Ureter (tissue), 1 donor: ENCODE measurements at places on chromosomes 4 and X. TPM values are rescaled to one million over a fixed set of nuclear protein-coding genes. Genes with fewer than 3 reads are reported as not detected.

The SNX12 gene
- 82.4 TPM for total RNA-seq

DNA sequence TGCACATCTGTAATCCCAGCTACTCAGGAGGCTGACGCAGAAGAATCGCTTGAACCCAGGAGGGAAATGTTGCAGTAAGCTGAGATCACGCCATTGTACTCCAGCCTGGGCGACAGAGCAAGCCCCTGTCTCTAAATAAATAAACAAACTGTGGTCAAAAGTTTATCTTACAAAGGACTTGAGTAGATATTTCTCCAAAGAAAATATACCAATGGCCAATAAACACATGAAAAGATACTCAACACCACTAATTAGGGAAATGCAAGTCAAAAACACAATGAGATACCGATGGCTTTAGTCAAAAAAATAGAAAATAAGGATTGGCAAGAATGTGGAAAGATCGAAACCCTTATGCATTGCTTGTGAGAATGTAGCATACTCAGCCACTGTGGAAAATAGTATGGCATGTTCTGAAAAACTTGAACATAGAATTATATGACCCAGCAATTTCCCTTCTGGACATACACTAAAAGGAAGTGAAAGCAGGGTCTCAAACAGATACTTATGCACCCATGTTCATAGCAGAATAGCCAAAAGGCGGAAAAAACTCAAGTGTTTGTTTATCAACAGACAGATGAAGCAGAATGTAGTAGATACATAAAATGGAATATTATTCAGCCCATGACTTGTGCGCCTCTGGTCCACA, 2.0 kb upstream of the CFAP97 start:
- DNase-seq, result no peak

DNA sequence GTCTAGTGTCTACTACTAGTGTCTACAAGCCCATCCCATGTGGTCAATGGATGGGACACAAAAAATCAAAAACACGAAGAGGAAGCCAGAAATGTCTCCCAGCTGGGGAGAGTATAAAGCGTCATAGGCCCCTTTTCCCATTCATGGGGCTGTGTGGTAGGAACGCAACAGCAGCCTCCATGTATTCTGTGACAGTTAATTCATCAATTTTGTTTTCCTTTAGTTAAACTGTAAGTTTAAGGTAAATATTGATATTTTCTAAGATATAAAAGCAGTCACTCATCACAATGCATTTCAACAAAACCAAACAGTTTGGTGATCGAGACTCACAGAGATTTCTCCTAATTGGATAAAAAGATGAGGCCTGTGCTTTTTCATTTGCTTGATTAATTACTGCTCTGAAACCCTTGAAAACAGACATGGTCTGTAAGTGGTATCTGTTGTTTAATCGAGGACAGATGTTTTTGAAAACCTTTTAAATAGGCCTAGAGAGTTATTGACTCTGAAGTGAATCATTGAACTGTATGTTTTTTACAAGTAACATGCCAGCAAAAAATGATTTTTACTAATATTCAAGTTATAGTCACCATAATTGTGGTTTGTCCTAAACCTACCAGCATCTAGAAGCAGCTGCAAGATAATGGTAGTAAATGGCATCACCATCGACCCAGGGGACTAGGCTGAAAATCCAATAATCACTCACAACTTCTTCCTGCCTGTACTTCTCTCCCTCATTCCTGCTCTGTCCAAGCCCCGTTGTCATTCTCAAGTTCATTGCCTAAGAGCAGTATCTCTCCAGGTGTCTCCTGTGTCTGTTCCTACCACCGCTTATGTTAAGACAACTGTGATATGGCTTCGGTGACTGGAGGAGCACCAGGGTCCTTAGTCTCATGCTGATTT, 87.7 kb upstream of the SHISA3 start:
- DNase-seq, result no peak

The TCEAL5 gene
- 1.1 TPM for total RNA-seq

The CXXC4 gene
- 1.4 TPM for total RNA-seq

The ERCC6L gene
- total RNA-seq, result 0.26 TPM

The WDR17 gene
- total RNA-seq, result 5.5 TPM

- DNase-seq, result no peak
These were observed 260.3 kb downstream of the PPP3CA start for GRCh38 chr4:101086801-101087586.

DNA sequence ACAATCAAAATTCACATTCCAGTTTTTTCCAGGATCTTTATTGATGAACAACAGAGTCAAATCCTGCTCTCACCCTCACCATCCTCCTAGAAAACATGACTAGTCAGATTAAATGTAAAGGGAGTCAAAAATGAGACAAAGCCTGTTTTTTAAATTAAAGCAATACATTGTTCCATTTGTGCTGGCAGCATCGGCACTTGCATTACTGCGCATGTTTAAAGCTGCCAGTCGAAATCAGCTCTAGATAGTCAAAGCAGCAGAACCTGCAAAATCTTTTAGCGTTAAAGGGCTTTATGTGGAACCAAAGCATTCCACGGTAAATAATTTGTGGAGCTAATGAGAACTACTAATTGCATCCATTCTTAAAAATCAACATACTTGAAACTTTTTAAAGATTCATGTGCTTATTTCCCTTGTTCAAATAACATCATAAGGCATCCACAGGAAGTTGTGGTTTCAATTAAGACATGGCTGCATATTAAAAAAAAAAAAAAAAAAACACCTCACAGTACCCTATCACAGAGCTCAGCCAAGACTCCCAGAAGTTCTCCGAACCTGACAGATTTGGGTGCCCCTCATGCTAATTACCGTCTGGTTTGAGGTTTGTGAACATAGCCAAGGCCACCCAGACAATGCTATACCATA, 82.2 kb downstream of the SH3KBP1 start:
- no peak for DNase-seq

DNA sequence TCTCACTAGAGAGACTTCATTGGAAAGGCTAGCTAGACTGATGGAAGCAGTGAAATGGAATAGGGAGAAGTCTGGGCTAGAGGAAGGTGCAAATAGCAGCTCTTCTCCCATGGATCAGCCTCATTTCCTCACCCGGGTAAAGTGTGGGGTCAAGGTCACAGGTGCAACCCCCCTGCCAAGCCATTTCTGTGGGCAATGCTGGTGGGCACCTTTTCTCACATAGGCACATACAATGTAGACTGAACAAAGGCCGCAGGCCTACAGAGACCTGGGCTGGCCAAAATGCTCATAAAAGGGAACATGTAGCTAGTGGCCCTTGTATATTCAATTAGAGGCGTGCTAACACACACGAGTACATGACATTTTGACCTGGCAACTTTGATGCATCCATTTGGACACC, 71.5 kb upstream of the EFNB1 start:
- no peak for DNase-seq

The GLRA2 gene
- total RNA-seq, result not detected

The XPNPEP2 gene
- 6.0 TPM for total RNA-seq

The DGAT2L6 gene
- total RNA-seq, result not detected

DNA sequence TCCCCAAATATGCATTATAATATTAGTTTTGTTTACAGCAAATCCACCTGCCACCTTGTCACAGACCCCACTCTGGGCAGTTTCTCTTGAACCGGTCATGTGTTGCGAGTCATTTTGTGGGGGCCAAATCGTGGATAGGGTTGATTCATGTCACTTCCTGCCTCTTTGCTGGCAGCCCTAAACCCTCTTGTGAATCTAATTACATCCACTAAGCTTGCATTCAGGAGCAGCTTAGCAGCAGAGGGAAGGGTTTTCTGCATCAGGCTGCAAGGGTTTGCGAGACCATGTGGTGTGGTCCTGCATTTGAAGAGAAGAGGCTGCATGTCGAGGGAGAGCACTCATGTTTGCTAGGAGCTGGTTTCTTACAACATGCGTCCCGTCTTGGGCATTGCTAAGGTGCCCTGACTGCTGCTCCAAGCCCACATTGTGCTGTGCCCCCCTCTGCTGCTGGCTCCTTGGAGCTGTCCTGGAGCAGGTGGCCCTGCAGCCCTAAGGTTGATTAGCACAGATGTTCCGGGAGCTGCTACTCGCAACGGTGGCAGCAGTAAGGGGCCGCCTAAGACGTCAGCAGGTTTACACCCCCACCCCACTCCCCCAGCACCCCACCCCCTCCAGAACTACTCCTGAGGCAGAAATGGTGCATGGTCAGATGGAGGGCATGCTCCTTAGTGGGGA, 88.9 kb upstream of the CLDN34 start:
- DNase-seq, result no peak

- DNase-seq, result no peak
These were observed 350.0 kb downstream of the SLC7A11 start for GRCh38 chr4:137892134-137892533.

DNA sequence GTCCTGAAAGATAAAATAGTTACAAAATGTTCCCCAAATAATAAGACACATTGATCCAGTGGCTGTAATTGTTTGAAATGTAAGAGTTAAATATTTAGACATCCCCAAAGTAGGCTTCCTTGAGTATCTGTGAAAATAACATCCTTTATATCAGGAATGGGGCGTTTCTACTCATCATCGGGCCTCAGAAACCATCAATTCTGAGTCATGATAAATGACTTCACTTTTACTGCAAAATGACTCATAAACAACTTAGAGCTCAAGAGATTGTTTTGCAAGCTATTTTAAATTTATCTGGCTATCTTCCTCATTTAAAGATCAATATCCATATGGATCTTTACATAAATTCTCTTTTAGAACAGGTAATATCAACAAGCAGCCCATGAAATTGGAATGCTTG, 369.4 kb upstream of the CNKSR2 start:
- no peak for DNase-seq

DNA sequence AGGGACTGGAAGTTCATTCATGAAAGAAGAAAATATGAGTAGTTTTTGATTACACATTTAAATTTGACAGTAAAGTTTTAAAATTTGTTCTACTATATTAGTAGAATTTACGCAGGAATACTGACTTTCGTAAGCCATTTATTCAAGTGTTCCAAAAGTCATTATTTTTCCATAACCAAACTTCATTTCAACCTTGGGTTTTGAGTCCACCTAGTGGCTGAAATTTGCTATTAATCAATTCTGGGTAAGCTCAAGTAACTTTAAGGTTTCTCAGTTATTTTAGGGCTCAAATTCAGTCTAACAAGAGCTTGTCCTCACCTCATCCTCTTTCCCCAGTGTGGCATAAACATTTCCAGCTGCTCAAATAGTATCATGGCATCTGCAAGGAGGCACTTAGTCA, 175.4 kb downstream of the SH3BGRL start:
- DNase-seq, result no peak

DNA sequence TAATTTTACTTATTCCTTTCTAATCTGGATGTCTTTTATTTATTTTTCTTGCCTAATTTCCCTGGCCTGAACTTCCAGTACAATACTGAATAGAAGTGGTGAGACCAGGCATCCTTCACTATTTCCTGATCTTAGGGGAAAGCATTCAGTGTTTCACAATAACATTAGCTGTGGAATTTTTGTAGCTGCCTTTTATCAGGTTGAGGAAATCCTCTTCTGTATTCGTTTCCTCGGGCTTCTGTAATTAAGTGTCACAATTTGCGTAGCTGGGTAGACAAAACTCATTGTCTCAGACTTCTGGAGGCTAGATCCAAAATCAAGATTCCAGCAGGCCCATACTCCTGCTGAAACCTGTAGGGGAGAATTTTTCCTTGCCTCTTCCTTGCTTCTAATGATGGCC, 598.4 kb upstream of the FTHL17 start:
- DNase-seq, result no peak

The CT55 gene
- not detected for total RNA-seq

The KLKB1 gene
- 1.2 TPM for total RNA-seq

DNA sequence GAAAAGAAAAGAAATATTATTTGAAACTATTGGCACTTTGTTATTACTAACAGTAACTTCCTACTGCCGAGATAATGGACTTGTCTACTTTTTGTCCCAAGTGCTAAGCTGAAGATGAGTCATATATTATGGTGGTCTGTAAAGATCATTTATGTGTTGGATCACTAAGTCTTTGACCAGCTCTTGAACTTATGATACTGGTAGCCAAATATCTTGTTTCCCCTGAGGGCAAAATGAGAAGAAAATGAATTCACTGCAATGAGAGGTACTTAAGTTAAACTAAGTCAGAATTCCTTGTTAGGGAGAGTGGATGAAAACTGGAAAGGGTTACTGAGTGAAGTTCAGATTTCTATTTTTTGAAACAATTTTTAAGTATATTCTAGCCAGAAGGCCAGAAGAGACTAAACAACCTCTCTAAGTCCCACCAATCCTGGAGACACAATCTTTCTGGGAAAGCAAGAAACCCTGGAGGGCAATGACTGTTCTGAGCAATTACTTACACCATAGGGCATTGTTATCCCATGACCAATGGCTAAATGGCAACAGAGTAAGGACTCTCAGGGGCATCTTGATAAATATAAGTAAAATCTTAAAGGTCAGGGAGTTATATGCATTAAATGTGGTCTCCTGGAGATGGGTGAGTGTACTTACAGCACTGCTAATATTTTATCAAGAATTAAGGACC, 287.7 kb downstream of the STIM2 start:
- no peak for DNase-seq

DNA sequence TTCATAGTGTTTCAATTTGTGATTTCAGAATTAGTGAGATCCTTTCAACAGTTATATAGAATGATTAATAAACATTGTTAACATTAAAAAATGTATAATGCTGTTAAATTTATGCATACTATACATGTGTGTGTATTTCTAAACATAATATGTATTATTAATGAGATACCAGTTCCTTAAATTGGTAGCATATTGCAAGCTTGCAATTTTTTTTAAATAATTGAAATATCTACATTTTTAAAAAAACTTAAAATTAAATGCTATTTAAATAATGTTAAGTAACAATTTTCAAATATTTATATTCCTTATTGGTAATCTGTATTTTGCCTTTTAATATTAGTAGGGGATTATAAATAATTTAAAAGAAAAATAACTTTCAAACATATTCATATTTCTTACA, 1479.5 kb upstream of the PCDH7 start:
- no peak for DNase-seq

DNA sequence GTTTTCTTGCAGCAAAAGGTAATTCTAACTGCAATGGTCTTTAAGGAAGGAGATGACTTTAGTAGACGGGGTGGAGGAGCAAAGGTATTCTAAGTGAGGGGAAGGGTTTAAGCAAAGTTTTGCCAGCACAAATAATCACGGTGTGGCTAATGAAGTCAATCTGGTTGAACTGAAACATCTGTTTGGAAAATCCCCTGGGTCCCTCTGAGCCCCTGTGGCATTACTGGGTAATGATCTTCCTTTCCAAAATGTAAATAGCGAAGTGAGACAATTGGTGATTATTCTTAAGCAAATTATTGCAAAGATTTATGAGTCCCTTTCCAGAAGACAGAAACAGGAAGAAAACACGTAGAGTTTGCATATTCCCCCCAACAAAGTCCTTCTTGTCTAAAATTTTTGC, 47.2 kb downstream of the FGFBP1 start:
- no peak for DNase-seq

- DNase-seq, result no peak
These were observed 105.1 kb upstream of the CPEB2 start for GRCh38 chr4:14897217-14897616.

GRCh38 chr4:168475745-168476144, 4.5 kb downstream of the DDX60L start:
- no peak for DNase-seq

GRCh38 chr4:123068081-123068480, 145.7 kb upstream of the NUDT6 start:
- DNase-seq, result no peak

The EXOC1L gene
- not detected for total RNA-seq

The PNMA3 gene
- 1.2 TPM for total RNA-seq
